Memory B cell (primary cell): ENCODE measurements at places on chromosomes 6 and 20.

DNA sequence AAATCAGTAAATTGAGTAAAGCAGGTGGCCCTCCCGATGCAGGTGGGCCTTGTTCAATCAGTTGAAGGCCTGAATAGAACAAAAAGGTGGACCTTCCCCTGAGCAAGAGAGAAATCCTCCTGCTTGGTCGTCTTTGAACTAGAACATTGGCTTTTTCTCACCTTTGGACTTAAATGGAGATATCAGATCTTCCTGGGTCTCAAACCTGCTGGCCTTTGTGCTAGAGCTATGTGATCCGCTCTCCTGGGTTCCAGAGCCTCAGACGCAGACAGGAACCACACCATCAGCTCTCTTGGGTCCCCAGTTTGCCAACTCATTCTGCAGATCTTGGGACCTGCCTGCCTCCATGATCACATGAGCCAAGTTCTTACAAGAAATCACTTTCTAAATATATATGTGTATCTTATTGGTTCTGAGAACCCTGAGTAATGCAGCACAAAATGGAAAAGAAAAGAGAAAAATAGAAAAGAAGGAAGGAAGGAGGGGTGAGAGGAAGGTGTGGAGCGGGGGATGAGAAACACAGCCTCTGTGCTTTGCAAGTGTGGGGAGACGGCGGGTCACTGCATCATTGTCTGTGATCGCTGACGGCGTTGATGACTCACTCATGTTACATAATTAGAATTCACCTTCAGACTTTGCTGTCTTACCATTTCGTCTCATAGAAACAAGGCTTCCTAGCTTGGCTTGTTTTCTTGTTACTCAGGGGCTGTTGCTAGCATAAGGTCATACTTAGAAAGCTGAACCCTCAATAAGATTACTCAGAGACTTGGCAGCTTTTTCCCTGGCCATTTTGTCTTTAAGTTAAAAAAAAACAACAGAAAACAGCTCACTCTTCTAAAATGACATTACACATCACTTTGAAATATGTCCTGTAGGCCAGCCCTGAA is 85.7 kb upstream of the NEDD9 start:
- peaks cover 25% of the 10 kb centered on the region for H3K4me1 ChIP-seq
- no peak for DNase-seq
- no peaks in the 10 kb centered on the region for H3K27me3 ChIP-seq
- H3K27ac ChIP-seq: peak overlapping the region; percentile 49
- H3K36me3 ChIP-seq: peaks cover 45% of the 10 kb centered on the region

DNA sequence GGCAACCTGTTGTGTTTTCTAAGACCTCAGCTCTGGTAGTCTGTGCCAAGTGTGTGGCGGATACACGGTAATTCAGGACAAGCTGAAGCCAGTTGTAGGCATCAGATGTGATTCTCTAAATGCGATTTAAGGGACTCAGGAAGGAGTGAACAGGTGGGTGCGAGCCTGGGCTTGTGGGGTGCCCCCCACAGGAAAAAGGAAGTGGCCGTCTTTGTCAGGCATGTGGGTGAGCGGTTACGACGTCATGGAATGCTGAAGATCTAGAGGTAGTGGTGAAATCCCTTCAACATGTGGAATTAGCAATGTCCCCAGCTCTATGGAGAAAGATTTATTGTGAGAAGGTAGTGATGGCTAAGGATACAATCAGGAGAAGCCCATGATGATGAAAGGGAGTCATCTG is 95.1 kb upstream of the EXOC2 start:
- no peak overlapping the region for H3K27ac ChIP-seq
- H3K4me3 ChIP-seq: no peak overlapping the region
- H3K36me3 ChIP-seq: no peaks in the 10 kb centered on the region
- DNase-seq: no peak
- peaks cover 4% of the 10 kb centered on the region for H3K4me1 ChIP-seq

DNA sequence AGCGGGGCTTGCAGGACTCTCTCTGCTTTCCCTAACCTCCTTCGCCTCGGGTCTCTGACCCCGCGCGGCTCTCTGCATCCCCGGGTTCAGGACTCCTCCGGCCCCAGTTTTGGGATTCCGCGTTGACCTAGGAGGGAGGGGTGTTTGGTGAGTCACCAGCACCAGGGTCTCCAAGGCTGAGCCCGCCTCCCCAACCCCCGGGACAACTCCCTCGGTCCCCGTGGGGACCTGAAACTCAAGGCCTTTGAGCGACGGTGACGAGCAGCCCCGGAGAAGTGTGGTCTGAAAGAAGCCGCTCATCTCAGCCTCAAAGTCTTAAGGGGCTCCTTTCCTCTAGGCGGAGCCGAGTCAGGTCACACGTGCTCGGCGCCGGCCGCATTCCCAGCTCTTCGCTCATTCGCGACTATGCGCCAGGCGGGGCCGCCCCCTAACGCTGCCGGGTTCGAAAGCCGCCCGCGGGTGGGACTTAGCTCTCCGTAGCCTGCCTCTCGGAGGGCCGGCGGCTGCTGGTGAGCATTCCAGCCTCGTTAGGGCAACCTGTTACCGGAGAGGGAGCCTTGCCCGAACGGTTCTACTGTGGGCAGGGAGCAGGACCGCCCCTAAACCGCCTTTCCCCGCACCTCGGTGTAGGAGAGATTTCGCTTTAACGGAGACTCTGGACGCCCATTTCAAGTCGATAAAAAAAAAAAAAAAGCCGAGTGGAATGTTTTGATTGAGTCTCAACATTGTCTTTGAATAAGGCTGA is 3.0 kb upstream of the PRDM13 start:
- H3K4me3 ChIP-seq: peak overlapping the region; percentile 64
- H3K36me3 ChIP-seq: no peaks in the 10 kb centered on the region
- no peak overlapping the region for H3K27ac ChIP-seq
- DNase-seq: no peak

- no peak overlapping the region for H3K4me3 ChIP-seq
- H3K36me3 ChIP-seq: no peaks in the 10 kb centered on the region
- peaks cover 2% of the 10 kb centered on the region for H3K27me3 ChIP-seq
- no peak for DNase-seq
Measured at GRCh38 chr6:100404051-100404450, 60.7 kb downstream of the SIM1 start.

DNA sequence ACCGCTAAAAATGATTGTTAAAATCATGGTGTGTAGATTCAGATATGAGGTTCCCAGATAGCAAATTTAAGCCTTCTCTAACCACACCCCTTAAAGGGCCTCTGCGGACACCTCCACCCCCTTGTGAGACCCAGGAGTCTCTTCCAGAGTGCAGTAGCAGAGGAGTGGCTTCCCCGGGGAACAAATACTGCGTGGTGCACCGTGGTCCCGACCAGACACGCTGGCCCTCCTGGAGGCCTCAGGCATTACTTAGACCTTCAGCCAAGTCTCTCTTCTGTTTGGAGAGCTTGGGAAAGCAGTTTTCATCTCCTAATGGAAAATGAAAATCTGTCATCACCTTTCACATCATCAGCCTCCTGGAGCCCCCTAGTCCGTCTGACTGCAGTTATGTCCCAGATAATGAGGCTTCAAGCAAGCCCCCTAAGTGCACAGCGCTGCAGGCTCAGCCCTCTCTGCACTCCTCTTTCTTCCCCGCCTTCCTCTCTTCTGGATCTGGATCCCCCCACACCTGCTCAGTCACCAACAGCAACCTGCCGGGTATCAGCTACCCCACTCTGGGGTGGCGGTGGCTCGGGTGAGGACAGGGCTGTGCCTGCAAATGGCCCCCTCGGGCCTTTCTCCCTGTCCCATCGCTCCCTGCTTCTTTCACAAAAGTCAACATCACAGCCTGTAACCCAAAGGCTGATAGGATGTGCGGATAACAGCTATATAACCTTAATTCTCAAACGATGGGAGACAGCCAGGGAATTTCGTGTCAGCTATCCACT is 58.8 kb upstream of the TAGAP start:
- H3K4me3 ChIP-seq: peak overlapping the region; percentile 38
- peak; percentile 10 for DNase-seq
- H3K36me3 ChIP-seq: no peaks in the 10 kb centered on the region
- peak overlapping the region; percentile 99 for H3K27ac ChIP-seq
- H3K27me3 ChIP-seq: no peaks in the 10 kb centered on the region
- peaks cover 64% of the 10 kb centered on the region for H3K4me1 ChIP-seq

GRCh38 chr6:129473546-129473945 is 236.4 kb downstream of the ARHGAP18 start:
- H3K36me3 ChIP-seq: no peaks in the 10 kb centered on the region
- no peak overlapping the region for H3K4me3 ChIP-seq
- peaks cover 2% of the 10 kb centered on the region for H3K27me3 ChIP-seq
- no peak for DNase-seq

DNA sequence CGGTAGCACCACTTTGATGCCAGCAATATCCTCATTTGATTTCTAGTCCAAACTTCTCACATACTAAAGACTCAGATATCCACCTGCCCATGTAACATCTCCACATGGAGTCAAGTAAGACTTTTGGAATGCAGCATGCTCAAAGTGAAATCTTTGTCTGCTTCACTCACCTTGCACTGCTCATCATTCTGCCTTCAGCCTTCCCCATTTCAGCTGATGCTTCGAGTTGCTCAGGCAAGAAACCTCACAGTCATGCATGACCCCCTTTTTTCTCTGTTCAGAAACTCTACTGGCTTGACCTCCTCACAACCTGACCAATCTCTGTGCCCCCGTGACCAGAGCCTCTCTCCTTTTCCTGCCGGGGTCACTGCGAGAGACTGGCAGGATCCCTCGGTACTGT is 41.0 kb upstream of the KIF25 start:
- peaks cover 28% of the 10 kb centered on the region for H3K36me3 ChIP-seq
- H3K4me1 ChIP-seq: no peaks in the 10 kb centered on the region
- DNase-seq: no peak
- H3K4me3 ChIP-seq: no peak overlapping the region
- no peaks in the 10 kb centered on the region for H3K27me3 ChIP-seq
- no peak overlapping the region for H3K27ac ChIP-seq

GRCh38 chr20:25864326-25864962 is 167.8 kb upstream of the ZNF337 start:
- DNase-seq: no peak
- H3K27me3 ChIP-seq: peaks cover 41% of the 10 kb centered on the region
- peaks cover 19% of the 10 kb centered on the region for H3K4me1 ChIP-seq
- H3K27ac ChIP-seq: no peak overlapping the region
- peak overlapping the region; percentile 25 for H3K4me3 ChIP-seq

DNA sequence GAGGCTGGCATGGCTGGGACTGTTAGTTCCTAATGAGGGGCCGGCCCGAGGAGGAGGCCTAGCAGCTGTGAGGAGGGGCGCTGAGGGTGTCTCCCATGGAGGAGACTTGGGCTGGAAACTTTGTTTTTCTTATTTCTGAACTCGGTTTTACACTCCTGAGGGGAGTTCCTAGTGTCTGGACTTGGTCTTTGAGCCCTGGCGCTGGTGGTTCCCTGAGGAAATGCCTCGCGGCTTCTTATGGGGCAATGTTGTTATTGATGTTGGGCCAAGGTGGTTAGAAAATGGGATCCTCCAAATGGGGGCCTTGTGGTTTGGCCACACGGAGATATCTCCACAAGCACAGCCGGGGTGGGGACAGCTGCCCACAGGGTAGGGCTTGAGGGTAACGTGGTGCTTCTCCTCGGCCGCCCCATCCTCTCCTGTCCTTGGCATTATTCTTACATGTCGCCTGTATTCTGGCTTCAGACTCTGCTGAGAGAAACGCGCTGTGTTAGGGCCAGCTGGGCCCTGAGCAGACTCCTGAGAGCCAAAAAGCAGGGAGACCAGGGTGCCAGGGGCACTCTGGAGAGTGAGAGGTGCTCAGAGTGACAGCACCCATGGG is 136.9 kb downstream of the FOXO3 start:
- no peak overlapping the region for H3K4me3 ChIP-seq
- H3K4me1 ChIP-seq: no peaks in the 10 kb centered on the region
- no peak overlapping the region for H3K27ac ChIP-seq
- H3K27me3 ChIP-seq: no peaks in the 10 kb centered on the region
- no peak for DNase-seq

DNA sequence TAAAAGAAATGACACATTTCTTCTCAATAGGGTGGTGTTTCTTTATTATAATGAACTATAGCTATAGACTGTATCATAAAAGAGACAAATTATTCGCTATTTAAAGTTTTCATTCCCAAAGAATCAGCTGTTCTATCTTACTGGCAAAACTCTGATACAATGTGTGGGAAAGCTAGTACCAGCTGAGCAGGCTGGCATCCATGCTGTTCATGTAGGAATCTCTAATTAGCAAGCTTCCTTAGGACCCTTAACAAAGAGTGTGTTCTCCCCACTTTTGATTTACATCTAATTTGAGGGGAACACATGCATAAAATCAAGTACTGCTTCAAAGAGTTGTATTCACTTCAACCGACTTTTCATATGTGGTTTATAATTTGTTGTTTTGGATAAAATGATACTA is 13.2 kb downstream of the STX16 start:
- no peaks in the 10 kb centered on the region for H3K27me3 ChIP-seq
- no peak overlapping the region for H3K27ac ChIP-seq
- H3K36me3 ChIP-seq: peaks cover 30% of the 10 kb centered on the region

- H3K4me3 ChIP-seq: no peak overlapping the region
- no peak overlapping the region for H3K27ac ChIP-seq
- DNase-seq: no peak
Measured at GRCh38 chr6:8904754-8905153, 469.4 kb upstream of the SLC35B3 start.

DNA sequence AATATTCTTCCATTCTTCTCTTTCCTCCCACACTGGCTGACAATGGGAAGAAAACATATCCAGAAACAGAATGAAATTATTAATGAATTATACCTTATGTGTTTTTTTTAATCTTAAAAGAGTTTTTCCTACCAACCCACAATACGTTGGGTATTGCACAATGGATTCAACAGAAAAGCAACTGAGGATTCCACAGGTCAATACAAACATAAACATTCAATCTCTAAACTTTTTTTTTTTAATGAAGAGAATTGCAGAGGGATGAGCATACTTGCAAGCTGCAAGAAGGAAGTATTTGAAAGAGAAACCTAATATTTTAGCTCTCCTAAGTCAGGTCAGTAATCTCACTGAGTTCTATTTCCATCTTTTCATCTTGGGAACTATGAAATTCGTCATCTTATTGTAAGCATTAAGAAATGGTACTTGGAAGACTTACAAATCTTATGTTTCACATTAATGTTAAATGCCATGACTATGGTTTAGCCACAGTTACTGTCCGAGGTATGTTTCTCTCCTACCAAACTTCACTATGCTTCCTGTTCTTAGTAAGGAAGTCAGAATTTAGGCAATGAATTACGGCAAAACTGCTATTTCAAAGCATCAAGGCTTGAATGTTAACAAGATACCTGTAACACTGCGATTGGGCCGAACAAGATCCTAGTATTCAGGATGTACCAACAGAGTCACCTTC is 100.8 kb downstream of the HIVEP2 start:
- H3K4me1 ChIP-seq: peaks cover 68% of the 10 kb centered on the region
- no peak for DNase-seq
- H3K27me3 ChIP-seq: no peaks in the 10 kb centered on the region
- H3K27ac ChIP-seq: peak overlapping the region; percentile 92

DNA sequence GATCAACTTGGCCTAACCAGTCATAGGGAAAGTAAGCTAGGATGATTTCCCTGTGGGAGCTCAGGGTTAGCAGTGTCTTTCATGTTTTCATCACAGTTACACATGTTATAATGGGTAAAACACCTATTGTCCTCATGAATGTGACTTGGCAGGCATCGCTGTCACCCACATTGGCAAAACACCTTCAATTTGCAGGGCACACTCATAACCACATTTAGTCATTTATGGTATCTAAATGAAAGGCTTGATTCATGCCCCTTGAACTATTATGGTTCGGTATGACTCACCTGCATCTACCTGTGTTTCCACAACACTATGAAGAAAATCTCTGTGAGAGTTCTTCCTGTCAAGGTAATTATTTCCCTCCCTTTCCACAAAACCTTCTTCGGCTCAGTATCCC is 49.2 kb downstream of the FRK start:
- no peak for DNase-seq
- no peak overlapping the region for H3K4me3 ChIP-seq
- H3K27ac ChIP-seq: no peak overlapping the region
- H3K4me1 ChIP-seq: peaks cover 13% of the 10 kb centered on the region
- H3K27me3 ChIP-seq: no peaks in the 10 kb centered on the region
